ENCODE measurements at places on chromosomes 1 and 21.

GRCh38 chr1:38800720-38801671 is 58.6 kb downstream of the RRAGC start:
- DNase-seq: no peak

DNA sequence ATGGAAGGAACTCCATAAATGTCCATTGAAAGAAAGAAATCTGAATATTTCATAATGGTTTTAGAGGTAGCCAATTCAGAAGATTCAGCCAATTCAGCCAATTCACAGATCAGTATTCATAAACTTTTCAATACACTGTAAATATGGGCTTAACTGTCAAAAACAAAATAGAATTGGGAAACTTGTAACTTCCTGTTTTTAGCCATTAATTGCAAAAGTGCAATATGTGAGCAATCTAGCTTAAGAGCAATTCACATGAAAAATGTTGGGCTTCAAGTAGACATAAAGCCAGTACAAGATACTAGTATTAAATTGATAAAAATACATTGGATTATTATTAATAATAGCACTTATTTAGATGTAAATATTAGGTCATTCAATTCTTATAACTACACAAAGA is 27.5 kb upstream of the PLPPR4 start:
- no peak for DNase-seq

DNA sequence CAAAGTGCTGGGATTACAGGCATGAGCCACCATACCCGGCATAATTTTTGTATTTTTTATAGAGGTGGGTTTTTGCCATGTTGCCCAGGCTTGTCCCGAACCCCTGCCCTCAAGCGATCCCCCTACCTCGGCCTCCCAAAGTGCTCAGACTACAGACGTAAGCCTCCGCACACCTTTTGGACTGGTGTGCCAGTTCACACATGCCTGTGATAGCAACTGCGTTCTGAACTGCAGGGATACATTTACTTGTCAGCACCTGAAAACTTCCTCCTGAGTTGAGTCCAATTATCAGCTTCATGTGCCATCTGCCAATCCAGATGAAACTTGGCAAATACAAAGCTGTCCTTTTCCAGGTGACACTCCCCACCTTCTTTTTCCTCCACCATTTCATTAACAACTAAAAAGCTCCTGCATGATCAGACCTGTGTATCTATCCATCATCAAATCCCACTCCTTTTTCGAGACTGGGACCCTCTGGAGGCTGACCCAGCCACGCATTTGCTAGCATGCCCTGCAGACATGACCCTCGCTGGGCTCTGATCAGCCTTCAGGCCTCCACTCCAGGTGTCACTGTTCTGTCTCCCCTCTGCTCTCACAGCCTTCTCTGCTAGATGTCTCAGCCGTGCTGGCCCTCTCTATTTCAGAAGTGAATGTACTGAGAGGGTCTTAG is 2.1 kb upstream of the DEGS1 start:
- DNase-seq: no peak

GRCh38 chr1:109933856-109934711 is 23.4 kb downstream of the CSF1 start:
- peak; percentile 70 for DNase-seq

- DNase-seq: peak; percentile 31
Measured at GRCh38 chr1:2294033-2294724, 66.1 kb downstream of the SKI start.

DNA sequence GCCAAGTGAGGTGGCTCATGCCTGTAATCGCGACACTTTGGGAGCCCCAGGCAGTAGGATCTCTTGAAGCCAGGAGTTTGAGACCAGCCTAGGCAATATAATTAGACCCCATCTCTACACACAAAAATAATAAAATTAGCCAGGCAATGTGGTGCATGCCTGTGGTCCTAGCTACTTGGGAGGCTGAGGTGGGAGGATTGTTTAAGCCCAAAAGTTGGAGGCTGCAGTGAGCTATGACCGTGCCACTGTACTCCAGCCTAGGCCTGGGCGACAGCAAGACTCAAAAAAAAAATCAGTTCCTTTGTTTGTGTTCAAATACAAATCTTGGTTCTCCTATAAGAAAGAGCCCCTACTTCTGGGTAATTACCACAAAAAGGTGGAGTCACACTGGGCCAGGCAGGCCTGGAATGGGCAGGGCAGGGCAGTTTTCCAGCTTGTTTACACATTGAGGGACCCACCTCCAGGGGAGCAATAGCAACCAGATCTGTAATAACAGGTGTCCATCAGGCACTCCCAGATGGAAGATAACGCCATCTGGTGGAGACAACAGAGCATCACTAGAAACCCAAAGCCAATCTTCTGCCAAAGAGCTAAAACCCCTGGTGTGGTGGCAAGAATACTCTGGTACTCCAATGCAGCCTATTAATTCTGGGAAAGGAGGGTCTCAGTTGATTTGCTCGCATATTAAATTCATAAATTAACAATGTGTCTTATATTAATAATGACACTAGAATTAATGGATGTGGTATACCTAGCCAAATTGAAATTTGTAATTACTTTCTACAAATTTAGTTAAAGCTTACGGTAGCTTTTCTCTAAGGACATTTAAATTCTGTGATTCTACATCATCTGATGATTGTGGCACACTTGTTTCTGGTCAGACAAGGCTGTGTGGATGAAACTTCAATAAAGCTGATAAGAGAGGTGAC is 13.2 kb downstream of the PPP1R15B start:
- peak; percentile 60 for DNase-seq

DNA sequence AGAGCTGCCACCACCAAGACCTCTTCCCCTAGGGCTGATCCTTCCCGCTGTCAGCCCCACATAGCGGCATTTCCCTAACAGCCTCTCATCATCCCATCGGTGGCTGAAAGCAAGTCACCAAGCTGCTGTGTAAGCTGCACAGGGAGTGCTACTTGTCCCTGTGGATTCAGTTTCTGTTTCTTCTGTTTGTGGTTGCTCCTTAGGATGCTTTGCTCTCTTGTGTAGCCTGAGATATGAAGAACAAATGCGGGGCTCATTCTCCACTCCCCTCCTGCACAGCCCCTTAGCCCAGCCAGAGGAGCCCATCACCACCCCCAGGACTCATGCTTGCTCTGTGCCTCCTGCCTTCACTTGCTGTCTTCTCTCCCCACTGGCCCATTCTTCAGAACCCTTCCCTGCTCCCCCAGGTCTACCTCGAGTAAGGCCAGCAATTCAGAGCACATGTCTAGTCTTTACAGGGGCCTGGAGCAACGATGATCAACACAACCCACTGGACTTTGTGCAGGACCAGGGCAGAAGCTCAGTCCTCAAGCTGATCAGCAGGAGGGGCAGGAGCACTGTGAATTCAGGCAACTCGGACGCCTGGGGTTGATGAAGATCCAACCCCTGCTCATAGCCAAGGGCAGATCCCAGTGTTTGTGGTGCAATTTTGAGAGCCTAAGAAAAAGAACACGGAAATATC is 82.6 kb upstream of the GALNT2 start:
- DNase-seq: no peak

DNA sequence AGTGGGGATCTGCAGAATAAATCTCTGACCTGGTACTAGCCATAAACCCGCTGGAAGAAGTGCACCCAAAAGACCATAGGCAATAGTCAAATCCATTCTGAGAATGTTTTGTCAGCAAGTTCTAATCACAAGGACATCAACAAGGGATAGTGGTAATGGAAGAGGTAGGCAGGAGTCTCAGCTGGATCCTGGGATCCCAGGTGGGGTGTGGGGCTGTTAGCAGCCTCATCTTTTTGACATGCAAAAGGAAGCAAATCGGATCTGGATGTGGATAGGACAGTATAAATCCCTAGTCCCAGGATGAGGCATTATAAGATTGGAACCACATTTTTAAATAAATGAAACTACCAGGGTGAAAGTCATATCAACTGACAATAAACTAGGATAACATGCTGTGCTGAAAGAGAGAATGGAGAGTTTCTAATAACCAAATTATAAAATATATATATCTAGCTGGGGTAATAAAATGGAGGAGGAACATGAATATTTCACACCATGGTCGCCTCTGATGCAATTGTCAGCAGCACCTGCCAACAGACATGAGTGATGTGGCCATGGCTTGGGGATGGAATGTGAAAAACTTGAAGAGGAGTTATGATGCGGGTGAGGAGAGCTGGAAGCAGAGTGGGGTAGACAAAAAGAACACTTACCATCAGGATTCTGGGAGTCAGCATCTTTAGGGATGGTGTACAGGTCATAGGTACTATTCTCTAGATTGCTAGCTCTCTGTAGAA is 23.7 kb upstream of the PEX19 start:
- DNase-seq: peak; percentile 18

All from fibroblast of the aortic adventitia (primary cell).